ENCODE measurements at places on chromosomes 13 and 19.

DNA sequence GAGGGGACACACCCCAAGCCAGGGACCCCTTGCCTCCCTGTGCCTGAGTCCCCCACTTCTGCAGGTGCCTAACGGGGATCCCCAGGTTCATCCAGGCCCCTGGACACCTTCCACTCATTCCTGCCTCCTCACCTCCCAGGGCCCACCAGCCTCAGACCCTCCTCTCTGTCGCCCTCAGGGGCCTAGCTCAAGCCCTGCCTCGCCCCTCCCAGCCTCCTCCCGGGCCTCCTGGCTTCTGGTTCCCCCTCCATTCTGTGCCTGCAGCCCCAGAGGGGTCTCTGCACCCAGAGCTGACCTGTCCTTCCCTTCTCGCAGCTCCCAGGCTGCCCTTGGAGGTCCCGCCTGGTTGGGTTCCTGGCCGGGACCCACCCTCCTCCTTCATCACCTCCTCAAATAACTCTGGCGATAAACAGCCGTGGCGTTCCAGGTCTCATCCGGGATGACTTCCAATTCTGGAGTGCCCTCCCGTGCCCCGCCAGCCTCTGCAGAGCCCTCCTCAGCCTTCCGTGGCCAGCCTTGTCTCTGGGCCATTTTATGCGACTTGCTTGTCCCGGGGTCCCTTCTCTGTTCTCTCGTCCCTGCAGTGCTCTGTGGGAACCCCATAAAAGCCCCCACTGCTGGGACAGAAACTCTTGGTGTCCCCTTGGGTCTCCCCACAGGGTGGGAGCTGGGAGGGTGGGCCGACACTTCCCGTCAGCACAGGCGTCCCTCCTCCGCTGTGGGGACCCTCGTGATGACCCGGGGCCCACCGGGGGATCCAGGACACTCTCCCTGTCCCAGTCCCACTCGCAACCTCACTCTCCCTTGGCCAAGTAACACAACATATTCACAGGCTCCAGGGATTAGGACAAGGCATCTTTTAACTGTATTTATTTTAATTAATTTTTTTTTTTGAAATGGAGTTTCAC, 9.2 kb downstream of the JOSD2 start:
- no peak for DNase-seq

DNA sequence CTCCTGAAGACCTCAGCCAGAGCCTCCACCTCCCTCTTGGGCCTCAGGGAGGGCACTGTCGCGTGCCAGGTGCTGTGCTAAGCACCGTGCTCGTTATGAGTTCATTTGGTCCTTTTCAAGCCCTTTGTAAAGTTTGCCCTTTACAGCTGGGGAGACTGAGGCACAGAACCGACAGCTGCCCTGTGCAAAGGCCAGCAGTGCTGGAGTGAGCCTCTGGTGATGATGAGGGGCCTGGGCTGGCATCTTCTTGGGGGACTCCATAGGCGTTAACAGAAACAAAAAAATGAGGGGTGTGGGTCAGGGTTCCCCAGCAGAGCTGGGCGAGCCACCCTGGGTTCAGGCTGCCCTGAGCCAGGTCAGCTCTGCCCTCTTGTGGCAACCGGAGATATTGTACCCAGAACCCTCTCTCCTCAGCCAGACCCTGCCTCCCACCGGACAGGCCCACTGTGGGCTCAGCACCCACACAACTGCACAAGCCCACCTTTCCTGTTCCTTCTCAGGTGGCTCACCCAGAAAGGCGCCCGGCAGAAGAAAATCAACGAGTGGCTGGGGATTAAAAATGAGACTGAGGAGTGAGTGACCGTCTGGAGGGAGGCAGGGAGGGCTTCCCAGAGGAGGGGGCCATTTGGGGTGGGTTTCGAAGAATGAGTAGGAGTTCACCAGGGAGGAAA, 5.5 kb upstream of the IFI30 start:
- DNase-seq = peak; percentile 61

DNA sequence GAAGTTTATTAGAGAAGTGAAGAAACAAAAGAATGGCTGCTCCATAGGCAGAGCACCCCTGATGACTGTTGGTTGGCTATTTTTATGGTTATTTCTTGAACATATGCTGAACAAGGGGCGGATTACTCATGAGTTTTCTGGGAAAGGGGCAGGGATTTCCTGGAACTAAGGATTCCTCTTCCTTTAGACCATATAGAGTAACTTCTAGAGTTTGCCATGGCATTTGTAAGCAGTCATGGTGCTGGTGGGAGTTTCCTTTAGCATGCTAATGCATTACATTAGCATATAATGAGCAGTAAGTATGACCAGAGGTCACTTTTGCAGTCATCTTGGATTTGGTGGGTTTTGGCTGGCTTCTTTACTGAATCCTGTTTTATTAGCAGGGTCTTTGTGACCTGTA, 38.7 kb upstream of the PCDH8 start:
- DNase-seq = no peak

DNA sequence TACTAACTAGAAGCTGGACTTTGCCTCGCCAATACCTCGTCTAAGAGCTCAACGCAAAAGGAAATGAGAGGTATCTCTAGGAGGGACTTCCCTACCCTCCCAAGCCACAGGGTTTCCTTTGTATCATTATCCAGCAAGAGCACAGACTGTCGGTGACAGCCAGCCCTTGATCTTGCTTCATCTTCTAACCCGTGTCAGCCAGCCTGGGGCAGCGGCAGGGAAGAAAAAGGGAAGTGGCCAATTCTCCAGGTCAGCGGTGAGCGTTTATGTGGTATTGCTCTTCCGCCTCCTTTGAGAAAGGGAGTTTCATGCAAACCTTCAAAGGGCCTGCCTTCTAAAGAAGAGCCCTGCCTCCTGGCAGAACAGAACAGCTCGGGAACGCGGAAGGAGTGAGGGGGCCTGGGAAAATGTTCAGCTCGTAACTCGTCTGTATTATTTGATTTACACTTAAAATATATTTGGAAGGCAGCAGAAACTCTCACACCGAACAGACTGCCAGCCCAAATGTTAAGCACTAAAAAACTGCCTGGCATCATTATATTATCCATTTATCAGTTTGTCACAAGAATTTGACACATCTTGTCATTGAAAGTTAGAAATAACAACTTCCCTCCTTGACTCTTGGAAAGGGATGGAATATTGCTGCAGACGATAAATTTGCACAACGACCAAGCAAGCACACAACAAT, 41.8 kb downstream of the EFNB2 start:
- DNase-seq = no peak

GRCh38 chr19:50909240-50910070, 1.7 kb downstream of the KLK4 start:
- peak; percentile 34 for DNase-seq

DNA sequence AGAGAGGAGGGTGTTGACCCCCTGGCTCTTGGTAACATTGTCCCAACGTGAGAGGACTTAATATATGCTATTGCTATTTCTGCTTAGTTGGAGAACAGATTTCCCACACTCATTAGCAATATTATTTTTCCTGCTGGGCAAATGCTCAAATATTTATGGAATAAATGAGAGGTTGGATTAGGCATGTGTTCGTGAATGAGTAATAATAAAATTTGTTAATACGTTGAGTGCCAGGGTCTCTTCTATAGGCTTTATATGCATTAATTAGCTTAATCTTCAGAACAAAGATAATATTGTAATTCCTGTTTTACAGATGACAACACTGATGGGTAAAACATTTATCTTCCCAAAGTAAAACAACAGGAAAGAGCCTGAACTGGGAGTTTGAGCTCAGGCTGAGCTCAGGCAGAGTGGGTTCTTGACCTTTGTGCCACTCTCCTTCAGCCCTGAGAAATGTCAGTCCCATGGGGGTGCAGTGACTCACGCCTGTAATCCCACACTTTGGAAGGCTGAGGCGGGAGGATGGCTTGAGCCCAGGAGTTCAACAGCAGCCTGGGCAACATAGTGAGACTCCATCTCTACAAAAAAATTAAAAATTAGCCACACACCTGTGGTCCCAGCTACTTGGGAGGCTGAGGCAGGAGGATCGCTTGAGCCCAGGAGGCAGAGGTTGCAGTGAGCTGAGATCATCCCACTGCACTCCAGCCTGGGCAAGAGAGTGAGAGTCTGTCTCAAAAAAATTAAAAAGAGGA, 1.2 kb downstream of the ZNF233 start:
- no peak for DNase-seq

- DNase-seq = no peak
Observed at GRCh38 chr13:113942591-113943103, 31.2 kb downstream of the C13orf46 start.

- DNase-seq = no peak
Observed at GRCh38 chr19:772730-773436, 22.0 kb downstream of the MISP start.

- peak; percentile 46 for DNase-seq
Observed at GRCh38 chr13:113176280-113176679, 17.8 kb downstream of the PROZ start.

- DNase-seq = no peak
Observed at GRCh38 chr19:19443902-19444680, 38.6 kb downstream of the GATAD2A start.

DNA sequence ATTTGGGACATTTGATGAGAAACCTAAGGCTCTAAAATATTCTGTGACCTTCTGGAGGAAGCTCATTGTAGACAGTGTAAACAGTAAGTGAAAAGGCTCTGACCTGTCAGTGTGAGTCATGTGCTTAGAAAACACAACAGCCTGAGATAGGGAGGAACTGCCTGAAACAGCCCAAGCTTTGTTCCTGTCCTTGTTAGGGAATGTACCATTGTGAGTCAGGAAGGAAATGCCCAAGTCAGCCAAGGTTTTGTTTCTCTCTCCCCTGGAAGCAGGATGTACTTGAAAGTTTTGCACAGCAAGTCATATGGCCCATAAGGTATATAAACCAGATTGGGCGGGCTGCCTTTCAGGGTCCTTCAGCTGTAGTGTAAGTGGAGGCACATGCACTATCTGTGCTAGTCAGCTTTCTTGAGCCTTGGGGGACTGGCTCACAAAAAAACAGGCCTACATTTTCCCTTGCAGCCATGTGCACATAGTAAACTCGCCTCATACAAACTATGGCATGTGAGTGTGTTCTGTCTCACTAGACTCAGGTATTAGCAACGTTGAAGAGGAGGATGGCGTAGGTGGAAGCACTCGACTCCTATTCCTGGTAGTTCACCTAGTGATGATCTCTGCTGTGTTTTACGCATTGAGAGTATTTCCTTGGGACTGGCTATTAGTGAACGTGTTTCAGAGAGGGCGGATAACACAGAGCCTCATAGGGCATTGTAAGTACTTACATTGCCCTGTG, 141.2 kb upstream of the KLHL1 start:
- no peak for DNase-seq

GRCh38 chr13:32530841-32531253, 7.7 kb downstream of the N4BP2L2 start:
- DNase-seq = no peak

- no peak for DNase-seq
Observed at GRCh38 chr19:10195199-10195519, 406 bp upstream of the DNMT1 start.

GRCh38 chr19:35043906-35044305, 2.4 kb downstream of the HPN start:
- DNase-seq = no peak

GRCh38 chr13:21078501-21078900, 17.1 kb upstream of the LATS2 start:
- DNase-seq = no peak

DNA sequence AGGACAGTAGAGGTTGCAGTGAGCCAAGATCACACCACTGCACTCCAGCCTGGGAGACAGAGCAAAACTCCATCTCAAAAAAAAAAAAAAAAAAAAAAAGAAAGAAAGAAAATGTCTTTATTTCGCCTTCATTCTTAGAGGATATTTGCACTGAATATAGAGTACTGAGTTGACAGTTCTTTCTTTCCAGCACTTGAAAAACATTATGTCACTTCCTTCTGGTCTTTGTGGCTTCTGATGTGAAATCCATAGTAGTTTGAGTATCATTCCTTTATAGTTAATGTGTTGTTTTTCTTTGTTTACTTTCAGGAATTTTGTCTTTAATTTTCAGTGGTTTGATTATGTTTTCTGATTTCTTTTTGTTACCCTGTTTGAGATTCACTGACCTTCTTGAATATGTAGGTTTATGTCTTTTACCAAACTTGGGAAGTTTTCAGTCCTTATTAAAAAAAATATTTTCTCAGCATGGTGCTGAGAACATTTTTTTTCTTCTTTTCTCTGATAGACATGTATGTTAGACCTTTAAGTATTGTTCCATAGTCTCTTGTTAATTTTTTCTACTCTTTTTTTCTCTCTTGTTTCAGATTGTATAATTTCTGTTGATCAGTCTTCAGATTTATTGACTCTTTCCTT, 50.1 kb downstream of the PCCA start:
- DNase-seq = no peak

DNA sequence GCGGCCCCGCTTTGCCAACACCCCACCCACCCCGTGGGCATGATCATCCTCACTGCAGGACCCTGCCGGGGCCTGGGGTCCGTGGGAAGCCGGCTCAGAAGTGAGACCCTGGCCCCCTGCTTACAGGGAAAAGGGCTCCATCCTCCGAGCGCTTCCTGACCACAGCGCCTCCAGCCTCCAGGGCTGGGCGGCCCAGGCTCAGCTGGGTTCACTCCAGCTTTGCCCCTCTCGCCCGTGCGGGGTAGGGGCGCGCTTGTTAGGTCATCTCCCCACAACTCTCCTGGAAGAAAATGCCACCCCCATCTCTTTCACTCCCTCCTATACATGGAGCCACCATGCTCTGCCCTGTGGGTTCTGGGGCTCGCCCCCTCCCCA, 6.6 kb upstream of the C1QTNF9B start:
- DNase-seq = no peak

DNA sequence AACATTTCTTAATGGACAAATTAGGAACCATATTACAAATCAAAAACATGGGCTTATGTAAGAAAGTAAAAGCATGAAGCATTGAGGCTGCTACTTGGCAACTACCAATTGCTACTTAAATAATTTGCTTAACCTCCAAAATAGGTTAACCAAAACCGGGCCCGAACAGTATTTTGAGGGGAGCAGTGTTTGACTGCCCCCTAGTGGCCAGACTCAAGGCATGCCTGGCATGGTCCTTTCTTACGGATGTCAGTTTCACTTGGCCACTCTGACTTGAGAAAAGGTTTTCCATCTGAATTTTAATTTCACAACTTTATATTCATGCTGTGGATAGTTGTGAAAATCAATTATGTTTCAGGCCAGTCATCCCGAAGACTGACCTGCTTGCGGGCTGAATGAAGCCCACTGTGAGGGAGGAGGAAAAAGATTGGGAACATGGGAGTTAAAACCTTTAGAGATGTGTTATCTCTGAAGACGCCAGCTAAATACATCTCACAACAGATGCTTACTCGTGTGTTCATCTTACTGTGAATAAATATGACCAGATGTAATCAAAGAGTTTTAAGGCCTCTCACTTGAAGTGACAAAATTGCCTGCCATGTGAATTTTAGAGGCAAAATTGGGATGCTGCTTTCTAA, 2.9 kb downstream of the RXFP2 start:
- peak; percentile 46 for DNase-seq

GRCh38 chr13:28585561-28585960, 73.4 kb upstream of the POMP start:
- no peak for DNase-seq

- DNase-seq = no peak
Observed at GRCh38 chr19:21158523-21159135, 16.8 kb downstream of the ZNF431 start.

GRCh38 chr13:34805347-34805746, 136.7 kb upstream of the NBEA start:
- no peak for DNase-seq
